ENCODE measurements at places on chromosomes 11 and 22. TPM values are rescaled to one million over a fixed set of nuclear protein-coding genes. Genes with fewer than 3 reads are reported as not detected.

UBQLNL gene
- 0.26 TPM for total RNA-seq

SPDYC gene
- total RNA-seq, result not detected

OR8G5 gene
- total RNA-seq, result not detected

APOBEC3F gene
- total RNA-seq, result 12.4 TPM

SLC1A2 gene
- total RNA-seq, result not detected

TEX12 gene
- not detected for total RNA-seq

STX3 gene
- 5.5 TPM for total RNA-seq

CDC45 gene
- total RNA-seq, result 91.7 TPM

CASP5 gene
- total RNA-seq, result not detected

CCDC34 gene
- total RNA-seq, result 29.9 TPM

EHF gene
- not detected for total RNA-seq

CLCF1 gene
- not detected for total RNA-seq

CEND1 gene
- total RNA-seq, result not detected

FAM111B gene
- 22.6 TPM for total RNA-seq

GLYATL2 gene
- not detected for total RNA-seq

DNA sequence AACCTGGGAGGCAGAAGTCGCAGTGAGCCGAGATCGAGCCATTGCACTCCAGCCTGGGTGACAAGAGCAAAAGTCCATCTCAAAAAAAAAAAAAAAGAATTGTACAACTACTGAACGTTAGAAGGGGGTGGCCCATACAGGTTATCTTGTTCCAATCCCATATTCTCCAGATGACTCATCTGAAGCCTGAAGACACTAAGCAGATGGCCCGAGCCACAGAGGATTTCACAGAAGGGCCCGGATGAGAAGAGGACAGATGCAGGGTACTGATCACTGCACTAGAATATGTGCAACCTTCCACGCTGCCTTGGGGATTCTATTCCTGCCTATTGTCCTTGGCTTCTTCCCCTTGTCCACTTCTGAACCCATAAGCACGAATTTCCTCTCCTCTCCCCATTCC lies 70.9 kb upstream of the UBASH3B start:
- DNase-seq, result no peak

DNA sequence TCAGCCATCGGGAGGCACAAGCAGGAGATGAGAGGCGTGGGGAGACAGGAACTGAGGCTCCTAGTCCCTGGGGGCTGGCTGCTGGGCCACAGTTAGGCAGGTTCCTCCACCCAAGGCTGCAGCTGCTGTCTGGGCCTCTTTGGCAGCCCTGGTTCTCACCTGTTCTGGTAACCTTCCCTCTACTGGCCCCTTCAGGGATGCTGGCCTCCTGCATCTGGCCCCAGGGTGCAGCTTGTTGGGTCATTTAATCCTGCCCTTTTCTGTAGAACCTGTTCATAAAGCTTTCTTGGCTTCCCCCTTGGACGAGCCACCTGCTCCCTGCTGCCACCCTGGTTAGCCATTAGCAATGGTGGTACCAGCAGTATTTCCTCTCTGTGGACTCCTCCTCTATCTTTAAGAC lies 5.5 kb downstream of the USH1C start:
- DNase-seq, result no peak

GRCh38 chr11:61951484-61952135 lies 1.5 kb downstream of the BEST1 start:
- DNase-seq, result no peak

- peak; percentile 72 for DNase-seq
These were observed 71.0 kb downstream of the JAM3 start for GRCh38 chr11:134139873-134140331.

DNA sequence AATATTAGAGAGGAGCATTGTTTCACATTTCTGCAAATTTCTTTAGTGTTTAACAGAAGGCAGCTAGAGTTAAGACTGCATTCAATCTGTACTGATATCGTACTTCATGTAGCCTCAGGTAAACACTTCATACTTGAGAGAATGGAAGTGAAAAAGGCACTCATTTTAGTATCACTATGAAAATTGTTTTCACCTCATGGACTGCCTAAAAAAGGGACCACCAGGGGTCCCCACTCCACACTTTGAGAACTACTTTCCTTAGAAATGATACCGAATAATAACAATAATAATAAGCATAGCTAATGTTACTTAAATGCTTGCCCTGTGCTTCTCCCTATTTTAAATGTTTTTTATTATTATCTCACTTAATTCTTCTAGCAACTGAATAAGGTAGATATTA lies 95.1 kb downstream of the BLID start:
- no peak for DNase-seq

GRCh38 chr11:96905143-96905542 lies 515.3 kb downstream of the JRKL start:
- no peak for DNase-seq

GRCh38 chr11:2747248-2748027 lies 47.6 kb upstream of the KCNQ1OT1 start:
- DNase-seq, result no peak

- DNase-seq, result no peak
These were observed 39.5 kb upstream of the CD44 start for GRCh38 chr11:35099278-35100012.

GRCh38 chr11:78840623-78841022 lies 266.0 kb upstream of the NARS2 start:
- DNase-seq, result no peak

GRCh38 chr22:42693055-42693762 lies 27.5 kb downstream of the A4GALT start:
- DNase-seq, result no peak

GRCh38 chr11:2534957-2535672 lies 90.3 kb downstream of the KCNQ1 start:
- DNase-seq, result peak; percentile 4

DNA sequence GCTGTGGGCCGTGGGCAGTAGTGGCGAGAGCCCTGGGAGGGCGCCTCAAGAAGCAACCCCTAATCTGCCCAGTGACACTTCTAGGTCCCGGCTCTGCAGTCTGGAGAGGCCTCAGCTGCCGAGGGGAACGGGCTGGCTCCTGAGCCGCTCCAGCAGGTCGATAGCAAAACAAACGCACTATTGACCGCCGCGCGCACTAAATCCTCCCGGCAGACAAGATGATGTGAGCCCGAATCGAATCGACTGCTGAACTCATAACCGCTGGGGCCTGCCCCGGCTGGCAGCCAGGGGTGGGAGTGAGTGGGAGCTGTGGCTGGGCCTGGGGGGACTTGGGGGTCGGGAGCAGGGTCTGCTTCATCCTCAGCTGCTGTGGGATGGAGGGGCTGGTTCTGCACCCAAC lies 36.1 kb downstream of the FLRT1 start:
- no peak for DNase-seq

DNA sequence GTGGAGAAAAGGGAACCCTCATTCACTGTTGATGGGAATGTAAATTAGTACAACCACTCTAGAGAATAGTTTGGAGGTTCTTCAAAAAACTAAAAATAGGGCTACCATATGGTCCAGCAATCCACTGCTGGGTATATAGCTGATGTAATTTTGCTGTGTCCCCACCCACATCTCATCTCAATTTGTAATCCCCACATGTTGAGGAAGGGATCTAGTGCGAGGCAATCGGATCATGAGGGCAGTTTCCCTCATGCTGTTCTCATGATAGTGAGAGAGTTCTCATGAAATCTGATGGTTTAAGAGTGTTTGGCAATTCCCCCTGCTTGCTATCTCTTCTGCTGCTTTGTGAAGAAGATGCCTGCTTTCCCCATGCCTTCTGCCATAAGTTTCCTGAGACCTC lies 17.1 kb upstream of the OR52M1 start:
- DNase-seq, result no peak

GRCh38 chr11:1493650-1494244 lies 7.2 kb upstream of the MOB2 start:
- DNase-seq, result no peak

DNA sequence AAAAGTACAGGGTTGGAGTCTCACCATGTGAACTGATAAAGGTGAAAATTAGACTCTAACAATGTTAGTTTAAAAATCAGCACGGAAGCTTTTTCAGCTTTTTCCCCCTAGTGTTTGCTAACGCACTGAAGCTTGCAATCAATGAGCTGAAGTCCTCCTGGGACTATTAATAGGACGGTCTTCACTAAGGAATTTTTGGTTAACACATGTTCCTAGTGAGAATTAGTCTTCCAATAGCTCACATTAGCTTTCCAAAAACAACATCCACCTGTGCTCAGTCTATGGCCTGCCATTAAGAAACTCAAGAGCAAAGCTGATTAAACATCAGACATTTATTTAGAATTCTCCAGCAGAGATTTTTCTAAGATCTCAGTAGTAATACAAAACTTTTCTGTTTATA lies 26.7 kb upstream of the DDI1 start:
- DNase-seq, result no peak

- DNase-seq, result no peak
These were observed 98.1 kb downstream of the SIK3 start for GRCh38 chr11:117000014-117000737.

DNA sequence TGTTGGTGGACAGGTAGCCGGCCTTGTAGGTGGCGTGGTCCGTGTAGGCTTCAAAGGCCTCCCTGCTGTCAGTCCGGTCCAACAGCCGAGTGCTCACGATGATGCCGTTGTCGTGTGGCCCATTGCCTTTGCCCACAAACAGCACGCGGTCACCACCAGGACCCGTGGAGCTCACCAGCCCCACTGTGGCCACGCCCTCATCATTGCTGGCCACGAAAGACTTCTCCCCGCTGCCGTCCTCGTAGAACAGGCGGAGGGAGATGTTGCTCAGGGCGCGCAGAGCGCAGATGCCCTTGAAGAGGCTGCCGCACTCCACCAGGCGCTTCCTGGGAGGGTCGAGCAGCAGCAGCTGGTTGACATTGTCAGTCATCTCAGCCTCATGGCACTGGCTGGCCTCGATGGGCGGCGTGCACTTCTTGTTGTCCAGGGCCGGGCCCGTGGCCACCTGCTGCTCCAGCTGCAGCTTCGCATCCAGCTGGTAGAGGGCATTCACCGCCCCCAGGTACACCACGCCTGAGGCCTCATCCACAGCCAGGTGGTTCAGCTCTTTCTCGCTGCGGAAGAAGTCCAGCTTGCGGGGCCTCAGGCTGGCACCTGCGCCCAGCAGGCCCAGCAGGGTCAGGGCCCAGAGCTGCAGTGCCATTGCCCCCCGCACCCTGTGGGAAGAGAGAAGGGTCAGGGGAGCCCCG lies 17.4 kb downstream of the PLXNB2 start:
- DNase-seq, result no peak

DNA sequence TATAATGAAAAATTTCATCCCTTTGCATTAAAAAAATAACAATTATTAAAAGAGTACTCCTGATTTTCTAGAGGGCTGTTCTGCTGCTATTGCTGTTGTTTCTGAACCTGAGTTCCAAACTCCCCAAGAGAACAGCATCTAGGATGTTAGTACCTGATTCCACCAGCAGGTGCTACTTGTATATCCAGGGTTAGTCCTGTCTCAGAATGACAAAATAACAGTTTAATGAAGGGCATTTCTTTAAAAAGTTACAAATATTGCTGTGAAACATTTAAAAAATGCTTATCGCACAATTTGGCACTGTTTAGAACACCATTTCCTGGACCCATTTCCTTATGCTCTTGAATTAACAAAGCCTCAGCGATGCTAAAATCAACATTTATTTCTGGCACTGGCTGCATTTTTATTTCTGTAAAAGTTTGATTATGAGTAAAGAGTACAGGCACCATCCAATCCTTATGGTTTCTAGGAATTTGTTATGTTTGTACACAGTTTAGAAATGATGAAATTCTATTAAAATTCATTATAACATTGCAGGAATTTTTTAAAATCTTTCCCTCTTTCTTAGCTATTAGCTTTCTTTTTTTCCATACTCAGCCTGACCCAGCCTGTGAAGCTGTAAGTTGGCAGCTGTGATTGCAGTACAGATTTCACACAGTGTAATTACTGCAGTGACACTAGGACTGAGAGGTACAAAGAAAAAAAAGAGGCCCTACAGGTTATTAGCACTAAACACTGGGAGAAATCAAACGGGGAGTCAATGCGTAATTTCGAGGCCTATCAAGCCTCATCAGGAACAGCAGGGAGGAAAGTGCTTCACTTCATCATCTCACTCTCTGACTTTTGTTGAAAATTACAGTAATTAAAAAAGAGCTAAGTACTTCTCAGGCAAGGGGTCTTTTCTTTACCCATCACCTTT lies 208.8 kb downstream of the DCDC1 start:
- DNase-seq, result no peak

- DNase-seq, result no peak
These were observed 6.4 kb downstream of the BATF2 start for GRCh38 chr11:64990222-64990923.

DNA sequence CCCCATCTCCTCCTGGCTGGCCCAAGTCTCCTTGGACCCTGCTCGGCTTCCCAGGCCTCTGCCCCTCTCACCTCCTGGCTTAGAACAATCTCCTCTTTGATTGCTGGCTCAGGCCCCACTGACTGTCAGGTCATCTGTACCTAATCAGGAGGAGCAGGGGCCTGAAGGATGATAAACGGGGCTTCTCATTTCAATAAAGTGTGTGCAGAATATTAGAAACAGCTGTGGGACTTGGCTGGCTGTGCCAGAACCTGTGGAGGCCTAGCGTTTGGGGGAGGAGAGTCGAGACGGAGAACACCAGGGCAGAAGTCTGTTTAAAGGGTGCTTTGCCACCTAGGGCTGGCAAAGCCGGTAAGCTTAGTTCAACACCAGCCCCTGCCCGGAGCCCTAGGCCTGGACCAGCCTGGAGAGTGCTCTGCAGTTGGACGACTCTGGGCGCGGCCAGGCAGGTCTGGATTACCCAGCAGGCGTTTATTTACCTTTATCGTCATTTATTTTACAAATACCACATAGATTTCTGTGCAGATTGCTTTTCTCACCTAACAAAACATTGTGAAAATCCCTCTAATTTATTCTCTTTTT lies 10.1 kb upstream of the VSIG10L2 start:
- DNase-seq, result no peak

DNA sequence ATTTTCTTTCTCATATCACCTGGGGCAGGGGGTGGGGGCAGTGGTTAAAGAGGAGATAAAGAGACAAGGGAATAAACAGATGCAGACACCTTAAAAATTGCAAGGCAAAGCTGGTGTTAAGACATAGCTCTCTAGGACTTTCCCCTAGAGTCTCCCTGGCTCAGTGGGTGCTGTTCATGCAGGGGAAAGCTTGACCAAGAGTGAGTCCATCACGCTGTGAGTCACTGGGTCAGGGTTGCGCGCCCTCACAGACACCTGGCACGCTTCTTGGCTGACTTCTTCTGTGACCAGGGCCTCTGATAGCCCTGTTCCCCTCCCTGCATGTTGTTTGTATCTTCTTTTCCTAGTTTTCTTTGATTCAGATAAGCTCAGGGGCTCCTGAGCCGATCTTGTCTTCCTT lies 31.9 kb downstream of the COMMD9 start:
- DNase-seq, result no peak

GRCh38 chr22:46539169-46539568 lies 1.7 kb upstream of the CELSR1 start:
- no peak for DNase-seq

- no peak for DNase-seq
These were observed 12.0 kb downstream of the MUC5B start for GRCh38 chr11:1234771-1235305.

GRCh38 chr22:38623351-38623750 lies 32.8 kb downstream of the FAM227A start:
- no peak for DNase-seq
